ENCODE measurements at places on chromosomes 6 and 20. TPM values are rescaled to one million over a fixed set of nuclear protein-coding genes. Genes with fewer than 3 reads are reported as not detected.

Gene RSPO3
- total RNA-seq, result 2.8 TPM

Gene ANKRD66
- total RNA-seq, result not detected

Gene TTLL9
- 0.04 TPM for total RNA-seq

Gene GPLD1
- not detected for total RNA-seq

GRCh38 chr20:45316150-45317080 lies 8.3 kb upstream of the MATN4 start:
- no peak for DNase-seq

DNA sequence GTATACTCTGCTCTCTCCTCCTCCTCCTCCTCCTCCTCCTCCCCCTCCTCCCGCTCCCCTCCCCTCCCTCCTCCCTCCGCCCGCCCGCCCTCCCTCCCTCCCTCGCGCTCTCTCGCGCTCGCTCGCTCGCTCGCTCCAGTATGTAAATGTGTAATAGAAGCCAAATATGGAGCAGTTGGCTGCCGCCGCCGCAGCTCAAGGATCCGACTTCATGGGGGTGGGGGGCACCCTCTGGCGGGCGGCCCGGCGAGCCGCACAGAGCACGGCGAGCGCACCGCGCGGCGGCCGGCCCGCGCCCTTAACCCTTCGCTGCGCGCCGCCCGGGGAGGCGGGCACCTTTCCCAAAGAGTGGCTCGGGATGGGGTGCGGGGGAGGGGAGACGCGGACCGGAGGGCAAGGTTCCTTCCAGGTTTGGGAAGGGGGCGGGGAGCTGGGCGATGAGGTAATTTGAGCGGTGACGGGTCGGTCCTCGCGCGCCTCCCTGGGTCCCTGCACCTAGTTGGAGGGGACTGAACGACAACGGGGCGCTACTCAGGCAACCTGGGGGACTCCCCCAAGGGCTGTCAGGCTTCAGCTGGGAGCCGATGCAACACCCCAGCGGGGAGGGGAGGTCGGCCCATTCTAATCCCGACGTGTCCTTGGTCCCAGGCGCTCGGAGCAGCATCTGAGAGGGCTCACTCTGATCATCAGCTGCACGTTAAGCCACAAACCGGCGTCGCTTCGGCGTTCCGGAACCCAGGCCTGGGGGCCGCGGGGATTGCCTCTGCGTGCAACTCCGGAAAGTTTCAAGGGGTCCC lies 409 bp upstream of the ATXN1 start:
- DNase-seq, result no peak

Data from pulmonary artery endothelial cell (primary cell).